Ascending aorta (tissue), 2 donors: ENCODE measurements at places on chromosomes 11 and 22.
A peak's percentile ranks its signal among the peaks of the same experiment; 100 is the strongest.

DNA sequence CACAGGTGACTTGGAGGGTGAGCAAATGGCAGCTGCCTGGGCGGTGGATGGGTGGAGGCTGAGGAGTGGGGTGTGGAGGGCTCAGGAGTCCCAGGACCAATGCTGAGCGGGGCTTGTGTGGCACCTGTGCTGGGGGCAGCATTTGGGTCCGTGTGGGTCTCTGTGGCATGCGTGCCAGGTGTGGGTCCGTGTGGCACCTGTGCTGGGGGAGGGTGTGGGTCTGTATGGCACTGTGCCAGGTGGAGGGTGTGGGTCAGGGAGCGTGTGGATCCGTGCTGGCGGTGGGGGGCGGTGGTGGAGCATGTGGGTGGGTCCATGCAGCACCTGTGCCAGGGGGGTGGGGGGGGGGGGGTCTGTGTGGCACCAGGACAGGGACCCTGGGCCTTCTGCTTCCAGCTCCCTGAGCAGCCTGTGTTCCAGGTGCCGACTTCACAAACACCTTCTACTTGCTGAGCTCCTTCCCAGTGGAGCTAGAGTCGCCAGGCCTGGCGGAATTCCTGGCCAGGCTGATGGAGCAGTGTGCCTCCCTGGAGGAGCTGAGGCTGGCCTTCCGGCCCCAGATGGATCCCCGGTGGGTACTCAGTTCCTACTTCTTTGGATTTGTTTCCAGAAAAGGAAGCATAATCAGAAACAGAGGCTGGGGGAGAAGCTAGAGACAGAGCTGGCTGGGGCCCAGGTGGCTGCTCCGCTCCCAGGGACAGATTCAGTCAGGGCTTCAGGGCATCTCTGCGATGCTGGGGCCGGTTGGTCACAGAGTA lies 14.7 kb downstream of the SELENOO start:
- no peak for DNase-seq

DNA sequence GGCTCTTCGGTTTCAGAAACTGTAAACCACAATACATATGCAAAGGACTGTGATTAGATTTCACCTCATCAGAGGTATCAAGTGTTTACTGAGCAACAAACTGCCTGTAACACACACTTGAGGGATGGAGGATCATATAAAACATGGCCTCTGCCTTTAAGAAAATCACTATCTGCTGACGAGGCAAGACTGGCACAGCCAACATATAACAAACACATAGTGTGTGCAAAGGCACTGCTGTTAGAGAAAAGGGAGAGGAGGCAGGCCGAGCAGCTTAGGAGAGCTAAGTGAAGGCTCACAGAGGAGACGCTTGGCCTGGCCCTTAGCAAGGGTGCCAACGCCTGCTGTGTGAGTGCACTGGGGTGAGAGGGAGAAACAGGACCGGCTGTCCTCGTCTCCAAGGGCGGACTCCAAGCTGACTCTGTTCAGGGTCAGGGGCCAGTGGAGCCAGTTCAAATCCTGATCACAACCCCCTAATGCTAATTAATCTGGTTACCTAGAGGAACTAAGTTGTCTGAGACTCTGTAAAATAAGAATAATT lies 48.2 kb downstream of the LRFN4 start:
- DNase-seq, result no peak

- DNase-seq, result no peak
Observed at GRCh38 chr11:49995565-49995964, 13.2 kb upstream of the OR4C12 start.

GRCh38 chr11:75481922-75482606 lies 43.7 kb downstream of the GDPD5 start:
- DNase-seq, result no peak

DNA sequence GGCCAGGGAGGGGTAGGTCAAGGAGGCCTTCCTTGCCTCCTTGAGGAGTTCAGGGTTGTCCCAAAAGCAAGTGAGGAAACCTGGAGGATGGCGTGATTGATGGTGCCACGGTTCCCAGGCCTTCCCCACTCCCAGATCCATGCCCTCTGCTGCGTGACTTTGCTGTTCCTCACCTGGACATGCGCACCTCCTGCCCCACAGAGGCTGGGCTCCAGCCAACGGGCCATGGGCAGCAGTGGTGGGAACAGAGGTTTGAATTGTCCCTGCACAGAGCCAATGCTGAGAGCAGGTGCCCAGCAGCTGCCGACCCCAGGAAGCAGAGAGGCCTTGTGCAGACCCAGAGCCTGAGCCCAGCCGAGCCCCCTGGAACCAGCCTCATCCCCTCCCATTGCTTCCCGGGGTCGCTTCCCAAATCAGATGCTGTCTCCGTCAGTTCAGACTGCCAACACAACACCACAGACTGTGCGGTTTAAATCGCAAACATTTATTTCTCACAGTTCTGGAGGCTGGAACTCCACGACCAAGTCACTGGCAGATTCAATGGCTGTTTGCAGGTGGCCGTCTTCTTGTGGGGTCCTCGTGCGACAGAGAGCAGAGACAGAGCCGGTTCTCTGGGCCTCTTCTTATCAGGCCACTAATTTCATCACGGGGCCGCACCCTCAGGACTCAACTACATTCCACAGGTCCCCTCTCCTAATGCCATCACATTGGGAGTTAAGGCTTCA lies 6.2 kb upstream of the LINC01488 start:
- no peak for DNase-seq

DNA sequence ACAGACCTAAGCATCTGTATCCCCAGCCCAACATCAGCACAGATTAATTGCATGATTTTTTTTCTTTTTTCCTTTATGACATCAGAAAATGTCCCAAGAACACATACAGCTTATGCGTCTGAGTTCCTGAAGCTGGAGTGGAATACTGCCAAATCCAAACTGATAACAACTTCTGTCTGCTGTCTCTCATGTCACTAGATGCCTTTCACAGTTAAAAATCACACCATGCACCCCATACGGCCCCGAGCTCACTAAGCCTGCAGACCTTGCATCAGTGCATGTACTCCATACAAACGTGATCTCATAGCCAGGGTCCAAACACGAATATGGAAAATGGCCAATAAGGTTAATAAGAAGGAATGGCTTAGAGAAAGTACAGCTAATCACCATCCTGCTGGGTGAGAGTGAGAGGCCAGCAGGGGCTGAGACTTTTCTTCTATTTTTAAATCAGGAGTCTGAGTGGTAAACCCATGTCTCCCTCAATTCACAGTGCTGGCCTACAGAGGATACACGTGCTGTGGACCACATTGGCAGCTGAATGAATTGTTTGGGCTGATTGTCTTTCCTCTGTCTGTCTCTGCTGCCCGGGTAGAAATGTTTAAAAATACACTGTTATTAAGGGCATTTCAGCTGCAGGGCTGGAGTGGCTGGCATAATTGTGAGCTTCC lies 350.6 kb upstream of the RAG2 start:
- no peak for DNase-seq

GRCh38 chr22:31141551-31141950 lies 1.2 kb upstream of the PLA2G3 start:
- no peak for DNase-seq

DNA sequence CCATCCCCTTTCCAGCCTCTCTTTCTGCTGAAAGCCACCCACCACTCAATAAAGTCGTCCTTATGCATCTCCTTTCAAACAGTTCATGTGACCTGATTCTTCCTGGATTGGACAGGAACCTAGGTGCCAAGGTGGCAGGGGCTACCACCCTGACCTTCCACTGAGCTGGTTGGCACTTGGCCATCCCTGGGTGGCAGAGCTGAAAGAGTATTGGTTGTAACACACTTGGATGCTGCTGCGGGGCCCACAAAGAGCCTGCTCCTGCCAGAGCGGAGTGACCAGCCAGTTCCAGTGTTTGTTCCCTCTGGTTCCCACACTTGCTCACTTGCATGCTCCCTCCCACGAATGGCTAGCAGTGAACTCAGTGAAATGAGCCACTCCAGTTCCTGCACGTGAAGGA lies 57.2 kb upstream of the OR4C15 start:
- no peak for DNase-seq

DNA sequence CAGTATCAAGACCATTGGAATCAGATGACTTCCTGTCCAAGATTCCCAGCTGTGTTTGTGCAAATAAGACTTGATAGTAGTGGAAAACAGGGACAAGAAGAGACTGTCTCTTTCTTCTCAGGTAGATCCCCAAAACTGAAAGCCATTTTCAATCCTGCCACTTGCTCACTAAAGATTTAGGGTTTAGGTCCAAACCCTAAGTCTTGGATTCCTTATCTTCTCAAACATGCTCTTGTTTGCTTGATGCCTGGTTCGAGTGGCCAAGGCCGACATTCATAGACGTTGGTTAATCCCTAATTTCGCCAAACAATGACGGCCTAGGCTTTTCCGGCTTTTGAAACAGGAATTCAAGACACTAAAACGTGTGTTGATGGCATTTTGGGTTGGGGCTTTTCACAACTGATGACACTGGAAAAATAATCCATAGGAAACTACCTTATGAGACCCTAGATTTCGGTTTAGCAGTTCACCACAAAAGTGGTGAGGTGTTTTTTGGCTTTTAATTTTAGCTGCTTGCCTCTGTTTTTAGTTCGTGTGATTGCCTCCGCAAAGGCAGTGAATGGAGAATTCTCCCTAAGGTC lies 1.0 kb upstream of the GTPBP1 start:
- DNase-seq, result no peak

DNA sequence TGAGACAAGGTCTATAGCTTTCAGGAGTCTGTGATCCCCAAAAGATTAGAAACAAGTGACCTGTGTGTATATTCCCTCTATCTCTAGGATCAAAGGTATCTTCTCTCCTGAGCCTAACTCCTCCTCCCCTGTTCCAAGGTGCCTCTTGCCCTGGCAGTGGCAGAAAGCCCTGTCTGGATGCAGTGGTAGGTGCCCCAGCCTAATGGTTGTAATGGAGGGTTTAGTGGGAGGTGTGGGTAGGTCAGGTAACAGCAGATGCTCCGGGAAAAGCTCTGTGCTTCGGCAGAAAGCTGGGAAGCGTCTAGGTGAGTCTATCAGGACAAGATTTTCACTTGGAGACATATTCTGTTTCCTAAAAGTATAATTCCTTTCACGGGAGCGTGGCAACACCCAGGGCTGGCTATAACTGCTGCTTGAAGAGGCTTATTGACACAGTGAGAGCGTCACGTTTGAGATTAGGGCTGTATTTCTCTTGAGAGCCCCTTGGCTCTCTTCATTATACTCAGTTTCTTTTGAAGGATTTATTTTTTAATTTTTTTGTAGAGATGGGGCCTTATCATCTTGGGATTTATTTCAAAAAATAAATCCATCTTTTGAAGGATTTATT lies 49.5 kb downstream of the PRR5L start:
- DNase-seq, result no peak

- no peak for DNase-seq
Observed at GRCh38 chr22:48084041-48084728, 1321.7 kb downstream of the TBC1D22A start.

GRCh38 chr11:118448294-118448693 lies 12.0 kb downstream of the KMT2A start:
- no peak for DNase-seq

DNA sequence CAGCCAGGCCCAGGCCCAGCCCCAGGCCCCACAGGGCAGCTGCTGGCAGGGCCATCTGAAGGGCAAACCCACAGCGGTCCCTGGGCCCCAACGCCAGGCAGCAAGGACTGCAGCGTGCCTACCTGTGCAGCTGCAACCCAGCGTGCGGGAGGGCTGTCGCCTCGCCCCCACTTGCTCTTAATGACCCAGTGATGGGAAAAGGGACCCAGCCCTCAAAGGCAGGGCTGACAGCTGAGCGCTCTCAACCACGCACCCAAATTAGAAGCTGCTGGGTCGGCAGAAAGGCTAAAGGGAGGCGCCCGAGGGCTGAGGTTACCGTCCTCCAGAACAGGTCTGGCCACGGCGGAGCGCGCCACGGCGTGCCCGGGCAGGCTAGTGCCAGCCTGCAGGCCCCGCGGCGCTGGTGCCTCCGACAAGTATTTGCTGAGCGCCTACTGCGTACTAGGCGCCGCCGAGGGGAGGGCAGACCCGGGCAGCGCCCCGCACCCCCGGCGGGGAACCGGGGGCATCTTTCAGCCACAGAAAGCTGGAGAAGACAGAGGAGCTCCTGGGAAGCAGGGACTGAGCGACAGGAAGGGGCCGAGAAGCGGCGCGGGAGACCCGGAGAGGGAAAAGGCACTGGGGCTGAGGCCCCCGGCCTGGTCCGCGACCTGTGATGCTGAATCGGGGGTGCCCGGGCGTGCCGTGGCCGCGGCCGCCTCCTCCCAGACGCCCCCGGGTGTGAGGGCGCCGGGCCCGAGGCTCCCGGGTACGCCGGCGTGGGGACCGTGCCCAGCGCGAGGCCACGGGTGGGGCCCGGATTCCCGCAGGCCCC lies 773 bp downstream of the HRAS start:
- no peak for DNase-seq

DNA sequence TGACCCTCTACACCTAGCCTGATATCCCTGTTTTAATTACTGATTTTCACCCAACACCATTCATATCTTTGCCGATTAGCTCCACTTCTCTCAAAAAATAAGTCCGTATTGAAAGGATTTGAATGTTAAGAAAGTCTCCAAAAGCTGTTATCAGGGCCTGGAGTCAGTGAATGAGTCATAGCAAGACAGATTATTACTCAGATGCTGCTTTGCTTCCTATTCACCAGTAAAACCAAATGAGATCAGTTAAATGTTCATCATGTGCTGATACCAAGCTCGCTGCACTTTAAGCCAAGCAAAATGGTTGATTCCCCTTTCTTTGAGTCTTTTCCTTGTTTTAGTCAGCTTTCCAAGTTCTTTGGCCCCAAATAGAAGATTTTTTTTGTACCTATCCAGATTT lies 228.4 kb downstream of the FAT3 start:
- DNase-seq, result no peak

DNA sequence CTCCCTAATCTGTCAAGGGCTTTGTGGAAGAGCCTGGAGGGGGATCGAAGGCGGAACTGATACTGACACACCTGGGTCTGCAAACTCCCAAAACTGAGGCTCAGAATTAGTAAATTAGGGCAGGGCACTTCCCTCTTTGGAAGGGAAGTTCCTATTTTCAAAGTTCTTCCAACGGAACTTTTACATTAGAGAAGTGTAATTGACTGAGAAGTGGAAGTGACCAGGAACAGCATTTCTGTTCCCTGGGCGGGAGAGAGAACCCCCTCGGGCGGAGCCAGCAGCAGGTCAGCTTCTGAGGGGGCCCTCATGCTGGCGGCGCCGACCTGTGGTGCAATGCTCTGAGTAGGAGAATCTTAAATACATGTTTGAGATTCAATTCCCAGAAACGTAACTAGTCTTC lies 1.1 kb upstream of the CBL start:
- peak; percentile 65 for DNase-seq

- no peak for DNase-seq
Observed at GRCh38 chr22:38489561-38490145, 16.5 kb downstream of the DDX17 start.

- DNase-seq, result no peak
Observed at GRCh38 chr11:83056204-83056603, 15.5 kb downstream of the RAB30 start.

DNA sequence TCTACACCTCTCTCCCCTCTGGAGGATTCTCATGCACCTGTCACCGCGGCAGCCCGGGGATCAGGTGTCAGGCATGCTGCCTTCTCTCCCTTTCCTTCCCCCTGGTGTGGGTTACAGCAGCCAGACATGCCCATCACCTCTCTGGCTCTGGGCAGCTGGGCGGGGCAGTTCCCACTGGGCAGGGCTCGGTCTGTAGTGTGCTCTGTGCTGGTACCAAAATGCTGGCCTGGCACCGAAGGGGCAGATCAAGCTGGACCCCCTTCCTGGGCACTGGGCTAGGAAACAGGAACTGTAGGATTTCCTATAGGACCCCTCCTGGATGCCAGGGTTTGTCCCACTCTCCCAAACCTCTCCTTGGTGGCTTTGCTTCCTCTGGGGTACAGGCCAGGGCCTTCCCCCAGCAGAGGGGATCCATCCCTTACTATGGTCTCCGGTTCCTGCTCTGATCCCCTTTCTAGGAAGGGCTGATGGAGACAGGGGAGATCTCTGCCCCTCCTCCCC lies 821 bp downstream of the GAL3ST1 start:
- DNase-seq, result no peak
